ENCODE measurements at places on chromosomes 2 and 18.

- no peak for DNase-seq
These were observed 169.8 kb downstream of the MREG start for GRCh38 chr2:215843579-215843978.

DNA sequence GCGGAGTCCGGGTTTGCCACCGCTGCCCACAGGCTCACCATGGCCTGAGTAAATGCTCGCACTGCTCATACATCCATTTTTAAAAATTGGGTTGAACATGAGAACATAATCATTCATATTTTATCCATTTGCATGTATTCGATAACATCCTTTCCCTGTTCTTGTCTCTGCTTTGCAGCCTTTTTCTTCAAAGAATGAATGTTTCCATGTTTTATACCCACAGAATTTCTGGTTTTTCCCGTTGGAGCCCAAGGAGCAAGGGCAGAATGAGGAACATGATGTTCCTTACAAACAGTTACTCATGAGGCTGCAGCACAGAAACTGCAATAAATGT lies 146.5 kb downstream of the CCDC74A start:
- DNase-seq: no peak

DNA sequence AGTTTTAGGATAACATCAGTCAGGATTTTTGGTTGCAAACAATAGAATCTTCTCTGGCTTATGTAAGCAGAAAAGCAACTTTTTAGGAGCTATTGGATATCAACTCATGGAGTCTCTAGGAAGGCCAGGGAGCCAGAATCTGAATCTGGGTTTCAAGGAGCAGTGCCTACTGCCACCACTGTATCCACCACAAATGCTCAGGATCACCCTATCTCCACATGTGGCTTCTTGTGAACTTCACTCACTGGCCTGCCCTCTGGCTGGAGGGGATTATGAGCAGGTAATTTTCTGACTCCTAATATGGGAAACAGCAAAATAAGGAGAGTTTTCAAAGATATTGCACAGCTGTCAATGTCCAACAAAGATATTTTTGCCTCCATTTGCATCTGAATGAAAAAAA lies 142.9 kb downstream of the PKP4 start:
- DNase-seq: no peak

DNA sequence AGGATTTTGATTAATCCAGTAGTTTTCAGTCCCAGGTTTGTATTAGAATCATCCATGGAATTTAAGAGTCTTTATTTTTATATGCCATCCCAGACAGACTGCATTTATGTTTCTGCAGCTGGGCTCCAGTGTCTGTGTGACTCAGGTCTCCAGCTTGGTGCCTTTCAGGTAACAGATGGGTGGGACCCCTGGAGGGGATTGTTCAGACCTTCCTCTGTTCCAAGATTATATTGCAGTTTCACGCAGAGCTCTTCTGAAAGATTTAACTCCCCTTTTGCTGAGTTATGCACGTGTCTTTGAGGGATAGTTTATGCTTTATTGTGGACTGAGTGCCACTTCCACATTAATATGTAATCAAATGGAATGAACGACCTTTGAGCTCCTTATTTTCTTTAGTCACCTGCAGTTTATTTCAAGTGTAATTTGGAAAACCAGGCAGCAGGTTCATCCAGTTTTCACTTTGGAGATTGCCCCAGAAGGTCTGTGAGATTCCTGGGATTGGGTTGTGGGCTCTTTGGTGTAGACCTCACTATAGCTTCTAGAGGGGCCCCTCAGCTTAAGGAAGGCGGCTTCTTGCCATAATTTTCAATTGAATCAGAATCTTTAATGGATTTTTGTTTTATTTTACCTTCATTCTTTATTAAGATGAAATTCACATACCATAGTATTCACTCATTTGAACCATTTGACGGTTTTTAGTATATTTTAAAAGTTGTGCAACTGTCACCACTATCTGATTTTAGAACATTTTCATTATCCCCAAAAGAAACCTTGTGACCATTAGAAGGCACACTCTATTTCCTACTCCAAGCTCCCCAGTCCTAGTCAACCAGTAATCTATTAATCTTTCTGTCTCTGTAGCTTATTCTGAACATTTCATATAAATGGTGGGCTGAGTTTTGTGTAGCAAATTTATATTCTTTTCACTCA lies 135.0 kb downstream of the WDSUB1 start:
- no peak for DNase-seq

DNA sequence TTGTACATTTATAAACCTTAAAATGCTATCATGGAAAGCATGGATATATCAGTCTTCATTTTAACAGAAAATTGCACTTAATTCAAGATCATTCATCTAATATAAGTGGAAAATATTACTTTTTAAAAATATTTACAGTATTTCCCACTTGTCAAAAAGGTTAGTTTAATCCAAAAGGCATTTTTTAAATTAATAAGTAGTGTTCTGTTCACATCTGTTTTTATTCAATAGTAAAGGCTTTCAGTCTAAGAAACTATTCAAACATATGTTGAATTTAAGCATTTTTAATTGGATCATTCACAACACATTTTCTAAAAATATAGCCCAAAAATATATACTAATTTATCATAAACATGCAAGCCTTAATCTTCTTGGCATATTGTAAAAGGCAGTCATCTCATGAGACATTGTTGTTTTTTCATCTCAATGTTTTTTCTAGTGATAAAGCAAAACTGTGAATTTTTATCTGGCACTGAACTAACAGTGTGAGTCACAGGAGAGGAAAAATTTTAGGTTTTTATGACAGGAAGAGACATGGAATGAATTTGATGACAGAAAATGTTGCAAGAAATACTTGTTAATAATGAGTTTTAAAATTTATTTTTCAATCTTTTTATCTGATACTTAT lies 1642.5 kb upstream of the TMEFF2 start:
- no peak for DNase-seq

- DNase-seq: no peak
These were observed 21.7 kb downstream of the C18orf63 start for GRCh38 chr18:74337155-74337911.

GRCh38 chr2:19292007-19292406 lies 66.4 kb downstream of the OSR1 start:
- DNase-seq: no peak

DNA sequence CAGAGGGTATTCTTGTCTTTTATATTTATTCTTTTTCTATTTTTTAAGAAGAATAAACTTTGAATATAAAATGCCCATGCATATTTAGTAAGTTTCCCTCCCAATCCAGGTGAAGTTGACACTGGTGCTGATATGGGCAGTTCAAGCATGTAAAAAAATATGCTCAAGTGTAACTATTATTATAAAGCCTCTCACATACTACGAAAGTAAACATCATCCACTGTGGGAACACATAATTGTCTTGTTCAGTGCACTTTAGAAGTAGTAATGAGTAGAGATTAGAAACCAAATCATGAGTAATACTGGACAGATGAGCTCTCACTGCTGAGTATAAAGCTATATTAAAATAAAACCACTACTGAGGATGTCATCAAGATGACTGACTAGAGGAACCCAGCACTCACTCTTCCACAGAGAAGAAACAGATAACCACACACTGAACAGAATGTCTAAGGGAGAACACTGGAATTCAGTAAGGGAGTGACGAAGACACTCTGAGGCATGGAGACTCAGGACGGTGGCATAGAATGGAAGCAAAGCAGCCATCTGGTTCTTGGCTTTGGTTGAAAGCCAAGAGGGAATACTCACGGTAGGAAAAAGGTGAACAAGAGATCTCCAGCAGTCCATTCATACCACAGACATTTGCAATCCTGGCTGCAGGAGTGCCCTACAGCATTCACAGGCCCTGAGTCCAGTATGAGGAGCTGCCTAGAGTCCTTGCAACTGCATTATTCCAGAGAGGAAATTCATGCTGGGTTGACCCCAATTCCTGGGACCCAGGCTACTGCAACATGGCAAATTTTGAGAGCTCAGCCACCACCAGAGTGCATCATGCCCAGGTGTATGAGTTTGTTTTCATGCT lies 9.5 kb upstream of the FAM110C start:
- DNase-seq: no peak

DNA sequence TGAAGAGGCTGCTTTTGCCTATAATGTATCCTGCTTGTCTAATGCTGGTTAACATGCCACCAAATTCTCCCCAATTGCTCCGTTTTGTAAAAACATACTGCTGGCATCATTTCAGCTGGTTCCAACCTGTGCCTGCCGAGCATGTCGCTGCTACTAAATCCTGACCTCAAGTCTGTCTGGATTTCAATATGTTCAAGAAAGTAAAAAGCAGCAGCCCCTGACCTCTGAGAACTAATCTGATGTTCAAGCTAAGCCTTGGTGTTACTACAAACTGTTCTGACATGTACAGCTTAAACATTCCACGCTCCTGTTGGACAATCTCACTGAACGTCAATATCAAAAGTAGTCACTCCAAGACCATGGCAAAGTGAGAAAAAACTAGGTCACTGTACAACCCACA lies 46.3 kb downstream of the SFT2D3 start:
- DNase-seq: no peak

GRCh38 chr2:128314348-128315121 lies 4.1 kb downstream of the HS6ST1 start:
- DNase-seq: no peak

DNA sequence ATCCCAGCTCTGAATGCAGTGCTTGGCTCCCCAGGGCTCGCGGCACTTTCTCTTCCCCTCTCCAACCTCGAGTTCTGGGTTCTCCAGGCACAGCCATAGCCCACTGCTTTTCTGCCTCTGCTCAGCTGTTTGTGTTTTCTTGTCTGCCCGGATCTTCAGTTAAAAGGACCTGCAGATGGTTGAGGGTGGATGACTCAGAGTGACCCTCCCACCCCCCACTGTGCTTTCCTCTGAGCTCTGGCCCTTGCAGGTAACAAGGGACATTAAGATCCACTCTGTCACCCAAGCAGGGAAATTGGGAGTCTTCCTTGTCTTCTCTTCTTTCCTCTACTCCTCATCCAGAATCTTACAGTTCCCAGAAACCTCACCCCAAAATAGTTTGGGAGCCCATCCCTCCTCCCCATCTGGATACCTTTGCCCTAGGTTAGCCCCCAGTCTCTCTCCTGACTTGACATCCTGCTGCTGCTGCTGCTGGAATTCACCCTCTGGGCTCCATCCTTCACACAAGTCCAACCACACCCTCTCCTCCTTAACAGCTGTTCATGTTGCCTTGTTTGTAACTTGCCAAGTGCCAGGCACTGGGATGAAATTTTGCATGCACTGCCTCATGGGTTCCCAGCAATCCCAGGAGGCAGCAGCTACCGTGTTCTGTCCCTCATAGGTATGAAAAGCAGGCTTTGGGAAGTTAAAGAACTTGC lies 157.9 kb upstream of the TTC39C start:
- no peak for DNase-seq

GRCh38 chr2:161243312-161243711 lies 64.9 kb upstream of the PSMD14 start:
- no peak for DNase-seq

DNA sequence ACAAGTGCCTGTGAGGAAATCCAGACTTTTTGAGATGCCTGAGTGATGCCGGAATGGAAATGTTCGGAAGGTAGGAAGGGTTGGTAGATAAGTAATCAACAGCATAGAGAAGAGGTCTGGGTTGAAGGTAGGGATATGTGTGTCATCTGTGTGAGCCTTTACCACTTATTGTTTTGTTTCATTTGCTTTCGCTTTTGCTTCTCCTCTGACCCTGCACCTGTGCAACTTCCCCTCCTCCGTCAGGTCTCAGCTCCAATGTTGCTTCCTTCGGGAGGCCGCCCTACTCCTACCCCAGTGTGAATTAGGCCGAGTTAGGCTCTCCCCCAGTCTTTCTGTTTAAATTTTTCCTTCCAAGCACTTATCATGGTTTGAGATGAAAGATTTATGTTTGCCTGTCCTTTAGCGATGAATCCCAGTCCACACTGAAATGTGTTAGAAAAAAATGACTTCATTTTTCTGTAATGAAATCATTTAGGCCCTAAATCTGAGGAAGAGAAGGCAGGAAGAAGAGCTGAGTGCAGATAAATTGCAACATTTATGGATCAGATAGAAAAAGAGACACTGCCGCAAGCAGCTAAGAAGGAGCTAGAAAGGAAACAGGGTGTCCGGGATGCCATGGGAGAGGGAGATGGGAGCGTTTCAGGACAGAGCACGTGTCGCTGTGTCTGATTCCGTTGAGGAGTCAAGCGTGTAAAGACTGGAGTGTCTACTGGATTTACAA lies 139.6 kb upstream of the PELI1 start:
- peak; percentile 16 for DNase-seq

- no peak for DNase-seq
These were observed 6.3 kb downstream of the MYOM1 start for GRCh38 chr18:3213300-3214059.

DNA sequence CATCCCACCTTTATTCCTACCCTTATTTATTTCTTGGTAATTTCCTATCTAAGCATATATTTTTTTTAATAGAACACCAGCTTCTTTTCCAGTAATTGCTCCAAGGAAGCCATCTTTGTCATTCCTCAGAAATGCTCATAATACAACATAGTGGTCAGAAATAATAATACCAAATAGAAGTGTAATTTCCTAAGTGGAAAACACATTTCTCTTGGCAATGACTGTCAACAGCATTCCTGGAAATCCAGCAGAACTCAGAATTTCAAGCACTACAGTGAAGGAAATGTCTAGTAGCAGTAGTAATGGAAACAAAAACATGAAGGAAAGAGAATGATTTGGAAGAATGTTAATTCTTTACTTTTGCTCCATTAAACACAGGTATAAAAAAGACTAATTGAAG lies 56.6 kb downstream of the GDF7 start:
- DNase-seq: no peak

GRCh38 chr2:37344453-37345361 lies at the start of gene QPCT:
TSS of gene QPCT (plus strand) at chr2:37344630. CDS start at chr2:37344732, 102 bp downstream.
- DNase-seq: peak; percentile 33

DNA sequence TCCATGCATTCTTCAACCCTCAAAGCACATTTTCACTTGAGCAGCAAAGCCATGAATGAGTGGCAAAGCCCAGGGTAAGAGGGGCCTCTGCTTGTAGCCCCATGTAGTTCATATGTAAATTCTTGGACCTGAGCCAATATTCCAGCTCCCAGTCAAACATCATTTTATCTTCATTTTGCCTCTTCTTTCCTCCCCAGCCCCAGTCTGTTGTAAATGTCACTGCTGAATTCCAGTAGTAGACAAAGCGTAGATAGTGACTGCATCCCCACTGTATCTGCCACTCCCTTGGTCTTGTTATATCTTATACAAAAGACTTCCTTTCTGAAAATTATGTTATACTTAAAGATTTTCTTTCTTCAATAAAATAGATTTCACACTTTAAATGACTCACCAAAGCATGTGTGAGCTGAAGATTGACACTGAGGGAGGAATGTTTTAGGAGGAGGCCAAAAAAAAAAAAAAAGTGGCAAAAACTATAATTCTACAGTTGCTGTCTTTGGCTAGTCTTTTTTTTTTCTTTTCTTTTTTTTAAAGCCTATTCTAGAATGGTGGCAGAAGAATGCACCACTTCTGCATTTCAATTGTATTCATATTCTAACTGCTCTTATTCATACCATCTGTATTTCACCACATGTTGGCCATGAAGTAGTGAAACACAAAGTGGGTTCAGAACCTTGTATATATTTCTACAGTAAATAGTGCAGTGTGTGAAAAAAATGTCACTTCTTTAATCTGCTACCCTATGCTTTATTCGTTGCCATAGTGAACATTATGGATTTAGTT lies 306.1 kb downstream of the CPS1 start:
- DNase-seq: no peak

- DNase-seq: no peak
These were observed 950.8 kb upstream of the SLC39A10 start for GRCh38 chr2:194706179-194706578.
